ENCODE measurements at places on chromosomes 2 and 18.

- H3K4me1 ChIP-seq = no peaks in the 10 kb centered on the region
- H3K4me3 ChIP-seq = no peak overlapping the region
- H3K36me3 ChIP-seq = no peaks in the 10 kb centered on the region
- DNase-seq = peak; percentile 46
Observed at GRCh38 chr2:214830794-214831346, 21.4 kb upstream of the BARD1 start.

DNA sequence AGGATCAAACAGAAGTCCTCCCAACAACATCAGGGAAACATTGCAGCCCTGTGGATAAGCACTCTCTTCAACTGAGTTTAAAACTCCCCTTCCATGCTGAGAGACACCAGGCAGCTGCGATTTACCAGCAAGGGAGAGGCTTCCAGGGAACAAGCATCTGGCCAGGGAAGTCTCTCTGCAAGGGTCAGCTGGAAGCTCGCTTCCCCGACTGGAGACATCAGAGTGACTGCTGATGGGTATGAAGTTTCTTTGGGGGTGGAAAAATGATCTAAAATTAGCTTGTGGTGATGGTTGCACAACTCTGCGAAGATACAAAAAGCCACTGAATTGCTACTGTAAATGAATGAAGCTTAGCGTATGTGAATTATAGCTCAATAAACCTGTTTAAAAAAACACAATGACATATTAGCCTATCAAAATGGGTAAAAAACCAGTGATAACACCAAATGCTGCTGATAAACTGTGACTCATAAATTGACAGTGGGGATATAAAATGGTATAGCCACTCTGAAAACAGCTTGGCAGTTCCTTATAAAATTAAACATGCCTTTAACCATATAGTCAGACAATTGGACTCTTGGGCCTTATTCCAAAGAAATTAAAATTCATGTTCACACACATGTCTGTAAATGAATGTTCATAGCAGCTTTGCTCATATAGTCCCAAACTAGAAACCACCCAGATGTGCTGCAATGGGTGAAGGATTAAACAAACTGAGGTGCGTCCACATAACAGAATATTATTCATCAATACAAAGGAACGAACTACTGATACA lies 1082.0 kb downstream of the SOCS6 start:
- DNase-seq = no peak
- H3K27me3 ChIP-seq = peaks cover 28% of the 10 kb centered on the region

DNA sequence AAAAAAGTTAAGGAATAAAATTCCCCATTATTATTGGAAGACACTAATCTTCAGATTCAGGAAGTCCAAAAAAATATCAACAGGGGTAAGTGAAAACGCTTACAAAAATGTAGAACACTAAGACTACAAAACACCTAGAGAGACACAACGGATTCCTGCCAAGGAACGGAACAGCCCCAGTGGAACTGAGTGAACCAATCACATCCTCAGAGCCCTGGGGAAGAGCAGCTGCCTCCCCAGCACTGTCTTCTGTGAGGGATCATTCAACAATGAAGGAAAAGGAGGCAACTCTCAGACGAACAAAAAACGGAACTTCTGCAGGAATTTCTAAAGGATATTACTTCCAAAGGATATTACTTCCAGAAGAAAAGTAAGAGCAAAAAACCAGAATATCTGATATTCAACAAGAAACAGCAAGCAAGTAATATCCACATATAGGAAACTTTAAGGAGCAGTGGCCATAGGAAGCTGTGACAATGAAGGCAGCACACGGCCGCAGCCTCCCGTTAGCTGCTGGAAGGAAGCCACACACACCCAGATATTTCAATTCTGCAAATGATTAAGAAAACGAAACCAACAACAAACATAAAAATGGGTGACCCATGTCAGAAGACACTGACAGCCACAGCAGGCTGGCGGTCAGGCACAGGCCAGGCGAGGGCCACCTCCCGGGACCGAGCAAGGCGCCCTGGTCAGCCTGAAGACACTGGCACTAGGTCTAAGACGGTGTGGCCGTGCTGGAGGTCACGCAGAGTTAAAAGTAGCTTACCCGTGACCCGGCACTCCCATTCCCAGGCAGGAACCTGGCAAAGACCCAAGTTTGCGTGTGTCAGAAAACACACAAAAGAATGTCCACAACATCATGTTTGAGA lies 81.8 kb downstream of the HDAC4 start:
- H3K27me3 ChIP-seq = no peaks in the 10 kb centered on the region
- H3K36me3 ChIP-seq = peaks cover 3% of the 10 kb centered on the region
- H3K4me1 ChIP-seq = peaks cover 8% of the 10 kb centered on the region
- H3K4me3 ChIP-seq = no peak overlapping the region
- H3K27ac ChIP-seq = no peak overlapping the region

- H3K4me3 ChIP-seq = no peak overlapping the region
- DNase-seq = no peak
- H3K27ac ChIP-seq = no peak overlapping the region
- peaks cover 31% of the 10 kb centered on the region for H3K27me3 ChIP-seq
- H3K36me3 ChIP-seq = no peaks in the 10 kb centered on the region
Observed at GRCh38 chr2:211437396-211437795, 881.0 kb downstream of the CPS1 start.

GRCh38 chr2:197576631-197577030 lies 60.8 kb downstream of the MOB4 start:
- peaks cover 12% of the 10 kb centered on the region for H3K4me1 ChIP-seq
- H3K36me3 ChIP-seq = peaks cover 5% of the 10 kb centered on the region
- peak overlapping the region; percentile 6 for H3K27ac ChIP-seq
- DNase-seq = peak; percentile 93
- H3K27me3 ChIP-seq = no peaks in the 10 kb centered on the region

DNA sequence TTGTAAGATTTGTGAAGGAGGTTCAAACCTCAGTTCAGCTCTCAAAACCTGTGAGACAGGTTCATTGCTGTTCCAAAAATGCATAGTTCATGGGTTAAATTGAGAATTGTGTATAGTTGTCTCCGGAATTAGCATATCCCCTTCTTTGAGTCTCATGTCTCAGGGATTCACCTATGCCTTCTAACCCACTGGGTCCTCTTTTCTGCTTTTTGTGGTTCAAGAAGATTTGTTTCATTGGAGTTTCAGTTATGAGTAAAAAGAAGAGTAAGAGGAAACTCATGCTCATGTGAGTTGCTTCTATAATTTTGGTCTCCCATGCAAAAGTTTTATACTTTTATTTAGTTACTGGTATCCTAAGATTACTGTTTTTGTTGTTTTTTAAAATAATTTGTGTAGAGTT lies 1219.8 kb upstream of the ZEB2 start:
- no peaks in the 10 kb centered on the region for H3K36me3 ChIP-seq
- H3K27ac ChIP-seq = no peak overlapping the region
- no peak overlapping the region for H3K4me3 ChIP-seq
- DNase-seq = no peak
- no peaks in the 10 kb centered on the region for H3K27me3 ChIP-seq

GRCh38 chr18:70469916-70470315 lies 181.1 kb downstream of the SOCS6 start:
- H3K4me3 ChIP-seq = no peak overlapping the region
- no peaks in the 10 kb centered on the region for H3K4me1 ChIP-seq
- no peak for DNase-seq
- no peaks in the 10 kb centered on the region for H3K36me3 ChIP-seq
- H3K27me3 ChIP-seq = no peaks in the 10 kb centered on the region

DNA sequence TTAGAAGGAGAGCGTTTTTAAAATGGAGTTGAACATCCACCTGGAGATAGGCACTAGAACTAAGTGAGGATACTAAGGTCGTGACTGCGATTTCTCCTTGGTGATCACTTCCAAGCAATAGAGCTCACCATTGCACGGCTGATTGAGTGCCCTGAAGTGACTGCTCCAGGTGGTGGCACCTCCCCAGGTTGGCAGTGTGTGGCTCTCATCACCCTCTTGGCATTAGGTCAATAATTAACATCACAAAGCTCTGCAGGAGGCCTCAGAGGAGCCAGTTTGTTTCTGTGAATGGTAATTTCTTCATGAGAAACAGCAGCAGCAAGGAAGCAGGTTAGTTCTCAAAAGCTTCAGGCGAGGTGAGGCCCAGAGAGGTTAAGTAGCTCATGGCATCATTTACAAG lies 259.6 kb downstream of the CLIP4 start:
- no peaks in the 10 kb centered on the region for H3K36me3 ChIP-seq
- no peaks in the 10 kb centered on the region for H3K4me1 ChIP-seq
- no peak overlapping the region for H3K4me3 ChIP-seq

Data from MCF 10A (cell line).